Esophagus muscularis mucosa (tissue), 4 donors: ENCODE measurements at places on chromosomes 5 and 9.

DNA sequence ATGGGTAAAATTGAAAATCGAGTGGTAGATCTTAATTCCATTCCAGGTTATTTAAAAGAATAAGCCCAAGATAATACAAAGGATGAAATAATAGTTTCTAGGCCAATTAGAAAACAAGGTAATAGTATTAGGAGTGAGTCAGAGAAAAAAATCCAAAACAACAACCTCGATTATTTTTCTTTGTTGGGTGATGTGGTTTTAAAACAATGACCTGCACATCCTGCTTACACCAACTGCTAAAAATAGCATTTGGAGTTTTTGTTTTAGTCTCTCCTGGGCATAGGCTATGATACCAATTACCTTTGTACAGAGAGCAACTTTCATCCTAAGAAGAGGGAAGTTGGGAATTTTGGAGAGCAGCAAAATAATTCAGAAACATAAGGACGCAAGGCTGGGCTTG, 101.7 kb upstream of the MYO10 start:
- no peak for DNase-seq

- no peak for DNase-seq
Observed at GRCh38 chr9:21668516-21668915, 133.9 kb upstream of the MTAP start.

- DNase-seq = no peak
Observed at GRCh38 chr9:6819112-6819511, 61.3 kb downstream of the KDM4C start.

GRCh38 chr9:81549500-81550206, 139.7 kb downstream of the TLE1 start:
- no peak for DNase-seq

GRCh38 chr5:37709020-37709419, 130.8 kb downstream of the GDNF start:
- no peak for DNase-seq

GRCh38 chr9:69945671-69946141, 97.9 kb upstream of the MAMDC2 start:
- DNase-seq = no peak

DNA sequence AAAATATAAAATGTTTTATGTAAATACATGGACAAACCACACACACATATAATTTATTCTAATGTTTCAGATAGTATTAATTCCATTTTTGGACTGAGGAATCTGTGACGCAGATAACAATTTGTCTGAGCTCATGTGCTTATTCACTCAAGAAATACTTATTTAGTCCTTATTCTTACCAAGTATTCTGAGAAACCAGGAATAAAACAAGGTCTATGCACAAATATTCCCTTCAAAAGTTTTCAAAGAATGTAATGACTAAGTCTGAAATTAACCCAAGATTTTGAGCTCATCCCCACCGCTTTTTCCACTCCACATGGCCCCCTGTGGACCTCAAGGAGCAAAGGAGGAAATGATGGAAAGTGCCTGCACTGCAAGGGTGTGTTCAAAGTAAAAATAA, 1022.3 kb downstream of the EFNA5 start:
- DNase-seq = no peak

DNA sequence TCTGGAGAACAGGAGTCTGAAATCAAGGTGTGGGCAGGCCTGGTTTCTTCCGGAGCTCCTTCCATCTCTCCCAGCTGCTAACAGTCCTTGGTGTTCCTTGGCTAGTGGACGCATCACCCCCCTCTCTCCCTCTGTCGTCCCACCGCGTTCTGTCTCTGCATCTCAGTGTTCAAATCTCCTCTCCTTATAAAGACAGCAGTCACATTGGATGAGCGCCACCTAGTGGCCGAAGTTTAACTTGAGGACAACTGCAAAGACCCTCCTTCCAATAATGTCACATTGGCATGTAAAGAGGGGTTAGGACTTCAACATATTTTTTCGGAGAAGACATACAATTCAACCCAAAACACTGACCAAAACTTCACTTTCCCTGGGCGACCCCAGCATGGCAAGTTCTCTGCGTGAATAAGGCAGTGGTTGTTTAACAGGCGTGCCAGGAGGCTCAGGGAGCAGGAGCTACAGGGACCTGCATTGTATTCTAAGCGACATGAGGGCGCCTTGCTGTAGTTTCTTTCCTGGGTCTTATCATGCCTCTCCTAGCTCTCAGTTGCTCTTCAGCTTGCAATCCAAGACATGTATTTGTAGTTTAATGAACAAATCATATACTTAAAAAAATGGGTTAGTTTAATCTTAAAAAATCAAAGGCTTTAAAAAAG, 27.9 kb upstream of the BASP1 start:
- DNase-seq = peak; percentile 94

DNA sequence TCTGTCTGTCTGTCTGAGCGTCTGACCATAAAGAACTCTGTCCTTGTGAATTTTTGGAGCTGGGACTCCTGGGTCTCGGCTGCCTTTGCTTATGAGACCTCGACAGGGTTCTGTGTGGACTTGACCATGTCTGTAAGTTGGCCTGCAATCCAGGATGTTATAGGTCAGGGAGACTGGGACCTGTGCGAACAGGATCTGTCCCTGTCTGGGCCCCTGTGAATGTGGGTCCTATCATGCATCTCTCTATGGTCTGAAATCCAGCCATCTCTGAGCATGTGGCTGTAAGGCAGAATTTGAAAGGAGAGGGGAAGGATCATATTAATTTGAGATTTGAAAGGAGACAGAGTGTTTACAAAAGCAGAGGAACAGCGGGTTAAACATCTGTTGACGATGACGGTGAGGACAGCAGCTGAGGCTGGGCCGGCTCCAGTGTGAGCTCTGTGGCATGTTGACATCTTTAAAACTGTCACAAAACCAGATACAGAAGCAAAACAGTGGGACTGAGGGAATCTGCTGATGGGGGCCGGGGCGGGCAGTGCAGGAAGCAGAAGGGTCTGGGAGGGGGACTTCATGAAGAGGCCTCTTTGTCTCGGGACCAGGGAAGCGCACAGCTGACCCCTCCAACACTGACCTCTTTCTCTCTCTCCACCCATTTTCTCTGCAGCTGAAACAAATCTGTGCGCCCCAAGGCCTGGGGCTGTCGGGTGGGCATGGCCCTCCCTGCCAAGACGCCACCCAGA, 19.1 kb upstream of the MVB12B start:
- no peak for DNase-seq

GRCh38 chr9:90547896-90548295, 94.7 kb downstream of the DIRAS2 start:
- no peak for DNase-seq

DNA sequence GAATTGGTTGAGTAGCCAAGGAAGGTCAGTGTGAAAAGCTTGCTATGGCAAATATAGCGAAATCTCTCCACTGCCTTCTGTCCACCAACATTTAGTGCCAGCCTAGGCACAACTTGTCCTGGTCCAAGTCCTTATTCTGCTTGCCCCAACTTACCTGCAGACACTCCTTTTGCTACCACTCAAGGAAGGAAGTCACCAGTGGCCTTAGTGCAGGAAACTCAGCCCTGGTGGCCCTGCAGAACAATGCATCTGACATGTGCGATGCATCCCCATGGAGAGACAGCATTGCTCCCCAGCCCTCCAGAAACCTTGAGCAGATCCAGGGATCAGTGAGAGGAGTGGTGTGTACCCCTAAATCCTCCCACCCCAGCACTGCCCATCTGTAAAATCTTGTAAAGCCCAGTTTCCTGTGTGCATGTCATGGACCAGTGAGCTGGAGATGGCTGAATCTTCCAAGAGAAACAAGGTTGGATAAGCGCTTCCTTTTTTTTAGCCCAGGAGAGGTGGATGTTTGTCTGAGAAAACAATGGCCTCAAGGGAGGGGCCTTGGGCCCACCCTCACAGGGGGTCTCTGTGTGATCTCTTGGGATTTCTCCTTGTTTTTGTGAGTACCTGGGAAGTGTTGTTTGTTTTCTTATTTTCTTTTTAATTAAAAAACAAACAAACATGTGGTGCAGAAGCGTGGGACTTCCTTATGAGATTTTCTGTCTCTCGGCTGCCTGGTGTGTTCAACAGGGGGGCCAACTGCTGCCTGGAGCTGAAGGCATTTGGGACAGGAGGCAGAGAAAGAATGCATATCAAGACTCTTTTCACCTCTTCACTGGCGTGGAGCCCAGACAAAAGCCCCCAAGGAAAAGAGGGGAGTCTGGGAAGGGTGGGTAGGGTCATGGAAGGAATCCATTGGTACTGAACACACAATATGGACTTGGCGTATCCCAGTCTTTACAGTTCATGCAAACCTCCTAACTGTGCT, 3.6 kb downstream of the FOXI1 start:
- no peak for DNase-seq

DNA sequence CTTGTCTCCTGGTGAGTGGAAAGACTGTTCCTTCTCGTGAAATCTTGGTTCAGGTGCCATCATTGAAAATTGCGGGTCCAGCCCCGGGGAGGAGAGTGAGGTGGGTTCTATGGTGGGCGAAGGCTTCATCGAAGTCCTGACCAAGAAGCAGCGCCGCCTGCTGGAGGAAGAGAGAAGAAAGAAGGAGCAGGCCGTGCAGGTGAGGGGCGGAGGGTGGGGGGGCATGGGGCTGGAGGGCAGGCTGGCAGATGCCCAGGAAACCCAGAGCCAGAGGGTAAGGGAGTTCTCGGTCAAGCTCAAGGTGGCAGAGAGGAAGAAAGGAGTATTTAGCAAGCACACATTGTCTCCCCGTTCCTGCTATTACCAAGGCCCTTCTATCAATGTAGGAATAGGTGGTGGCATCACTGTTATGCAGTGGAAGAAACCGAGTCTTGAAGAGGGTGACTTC, 24.3 kb upstream of the POMT1 start:
- DNase-seq = no peak

DNA sequence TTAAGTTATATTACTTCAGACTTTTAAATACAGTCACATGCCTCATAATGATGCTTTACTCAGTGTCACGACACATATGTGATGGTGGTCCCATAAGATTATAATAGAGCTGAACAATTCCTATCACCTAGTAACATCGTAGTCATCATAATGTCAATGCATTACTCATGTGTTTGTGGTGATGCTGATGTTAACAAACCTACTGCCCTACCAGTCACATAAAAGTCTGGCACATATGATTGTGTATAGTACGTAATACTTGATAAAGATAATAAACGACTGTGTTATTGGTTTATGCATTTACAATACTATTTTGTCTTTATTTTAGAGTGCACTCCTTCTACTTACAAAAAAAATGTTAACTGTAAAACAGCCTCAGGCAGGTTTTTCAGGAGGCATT, 103.7 kb downstream of the PAM start:
- DNase-seq = no peak

GRCh38 chr5:91126448-91126847, 256.7 kb downstream of the ARRDC3 start:
- DNase-seq = no peak

DNA sequence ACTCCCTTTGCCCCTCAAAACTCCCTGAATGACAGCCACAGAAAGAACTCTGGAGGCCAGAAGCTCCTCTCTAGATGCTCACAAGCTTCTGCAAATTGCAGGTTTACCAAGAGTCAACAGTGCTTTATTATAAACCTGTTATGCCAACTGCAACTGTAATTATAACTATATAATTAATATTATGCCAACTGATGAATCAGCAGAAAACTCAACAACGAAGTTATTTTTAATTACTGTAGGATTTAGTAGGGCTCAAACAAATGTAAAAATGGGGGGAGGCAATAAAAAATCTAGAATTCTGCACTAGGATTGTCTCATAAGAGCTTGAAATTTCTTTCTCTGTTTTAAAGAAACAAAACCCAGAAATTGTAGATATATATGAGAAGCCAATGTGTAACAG, 37.0 kb upstream of the OR2K2 start:
- DNase-seq = no peak

DNA sequence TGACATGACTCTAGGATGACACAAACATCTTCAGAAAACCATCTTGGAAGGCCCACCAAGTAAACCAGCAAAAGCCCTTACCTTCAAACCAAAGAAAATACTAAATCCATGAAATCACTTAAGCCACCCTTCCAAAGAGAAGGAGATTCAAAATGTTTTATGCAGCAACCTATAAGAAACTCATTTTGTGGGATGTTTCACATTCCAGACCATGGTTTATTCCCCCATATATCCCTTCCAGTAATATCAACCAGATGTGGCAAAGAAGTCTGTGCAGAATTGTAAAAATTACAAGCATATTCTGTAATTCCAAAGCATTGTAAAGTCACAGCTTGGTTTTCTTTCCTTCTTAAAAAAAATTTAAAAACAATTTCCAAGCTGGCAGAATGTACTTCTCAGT, 117.4 kb downstream of the SLIT3 start:
- DNase-seq = no peak

DNA sequence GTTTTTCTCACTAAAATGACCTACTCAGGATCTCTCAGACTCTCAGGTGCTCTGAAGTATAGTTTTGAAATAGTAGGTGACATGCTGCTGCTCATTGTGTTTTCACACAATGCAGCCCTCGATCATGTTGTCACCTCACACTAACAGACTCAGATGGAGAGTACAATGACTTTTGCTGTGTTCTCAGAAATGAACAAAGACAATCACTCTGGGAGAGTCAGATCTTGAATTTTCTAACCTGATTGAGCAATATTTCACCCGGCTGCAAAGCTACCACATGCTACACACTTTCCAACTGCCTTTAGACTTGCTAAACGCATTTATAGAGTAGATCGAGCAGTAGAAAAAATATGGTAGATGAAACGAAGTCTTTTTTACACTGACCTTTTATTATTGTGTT, 113.4 kb downstream of the ST8SIA4 start:
- no peak for DNase-seq

GRCh38 chr5:138159666-138160065, 18.8 kb downstream of the BRD8 start:
- DNase-seq = no peak

DNA sequence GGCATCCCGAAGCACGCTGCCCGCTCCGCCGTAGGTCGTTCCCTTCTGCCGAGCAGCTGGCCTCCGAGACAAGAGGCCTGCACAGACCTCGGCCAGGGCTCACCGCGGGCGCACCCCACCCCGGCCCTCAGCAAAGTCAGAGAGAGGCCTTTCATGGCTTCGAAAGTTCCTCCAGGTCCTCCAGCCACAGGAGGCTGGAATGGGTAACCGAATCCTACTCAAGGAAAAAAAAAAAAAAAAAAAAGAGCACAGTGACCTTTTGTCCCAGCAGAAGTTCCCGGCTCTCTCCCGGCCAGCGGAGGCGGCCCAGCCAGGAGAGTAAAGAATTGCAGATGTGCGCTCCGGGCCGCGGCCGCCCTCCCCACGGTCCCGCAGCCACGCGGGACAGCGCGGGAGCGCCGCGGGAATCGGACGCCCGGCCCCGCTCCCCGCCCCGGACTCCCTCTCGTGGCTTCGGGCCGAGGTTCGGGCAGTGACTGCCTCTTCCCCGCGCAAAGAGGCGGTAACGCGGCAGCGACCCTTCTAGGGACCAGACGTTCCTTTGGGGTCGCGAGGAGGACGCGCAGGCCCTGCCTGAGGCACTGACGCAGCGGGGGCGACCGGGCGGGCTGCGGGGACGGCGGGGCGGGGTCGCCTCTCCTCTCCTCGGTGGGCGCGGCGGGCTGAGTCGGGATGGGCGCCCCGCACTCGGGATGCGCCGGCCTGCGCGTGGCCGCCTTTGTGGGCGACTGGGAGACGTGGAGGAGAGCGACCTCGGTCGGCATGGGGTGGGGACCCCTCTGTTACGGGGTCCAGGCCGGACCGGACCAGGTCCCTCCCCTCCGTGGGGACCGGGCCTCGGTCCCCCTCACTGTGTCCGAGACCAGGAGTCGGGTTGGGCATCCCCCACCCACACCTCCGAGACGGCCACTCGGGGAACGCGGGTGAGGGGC, 754 bp downstream of the GFPT2 start:
- no peak for DNase-seq
